ENCODE measurements at places on chromosomes 12 and 14.

- DNase-seq: no peak
These were observed 11.6 kb upstream of the SCN8A start for GRCh38 chr12:51579321-51579850.

DNA sequence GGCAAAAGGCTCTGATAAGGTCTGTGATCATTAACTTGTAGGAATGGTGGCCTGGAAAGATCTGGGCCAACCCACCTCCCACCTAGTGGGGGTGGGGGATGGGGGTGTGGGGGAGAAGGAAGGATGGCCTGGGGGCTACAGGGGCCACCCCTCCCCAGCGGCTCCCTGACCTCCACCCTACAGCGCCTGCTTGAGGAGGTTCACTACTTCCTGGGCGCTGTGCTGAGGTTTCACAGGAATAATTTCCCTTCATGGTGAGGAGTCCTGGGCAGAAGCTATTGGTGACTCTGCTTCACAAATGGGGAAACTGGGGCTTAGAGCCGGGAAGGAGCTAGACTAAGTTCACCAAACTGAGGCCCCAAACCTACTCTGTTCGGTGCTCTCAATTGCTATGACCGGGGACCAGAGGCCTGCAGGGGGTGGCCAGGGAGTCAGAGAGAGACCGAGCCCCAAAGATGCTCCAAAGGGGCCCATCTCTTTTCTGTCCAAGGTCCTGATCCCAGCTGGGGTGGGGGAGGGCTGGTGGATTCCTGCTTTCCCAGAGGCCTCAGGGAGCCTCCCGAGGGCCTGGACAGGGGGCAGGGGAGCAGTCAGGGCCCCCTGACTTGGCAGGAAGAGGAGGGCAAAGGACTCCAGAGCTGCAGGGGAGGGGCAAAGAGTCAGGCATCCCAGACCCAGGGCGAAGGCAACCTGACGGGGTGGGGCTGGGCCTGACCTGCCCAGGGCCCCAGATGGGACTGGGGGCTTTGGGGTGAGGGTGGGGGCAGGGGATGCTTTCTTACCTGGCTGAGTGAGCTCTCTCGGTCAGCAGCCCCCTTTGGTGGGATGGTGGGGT is 1.7 kb downstream of the HNF1A start:
- no peak for DNase-seq

DNA sequence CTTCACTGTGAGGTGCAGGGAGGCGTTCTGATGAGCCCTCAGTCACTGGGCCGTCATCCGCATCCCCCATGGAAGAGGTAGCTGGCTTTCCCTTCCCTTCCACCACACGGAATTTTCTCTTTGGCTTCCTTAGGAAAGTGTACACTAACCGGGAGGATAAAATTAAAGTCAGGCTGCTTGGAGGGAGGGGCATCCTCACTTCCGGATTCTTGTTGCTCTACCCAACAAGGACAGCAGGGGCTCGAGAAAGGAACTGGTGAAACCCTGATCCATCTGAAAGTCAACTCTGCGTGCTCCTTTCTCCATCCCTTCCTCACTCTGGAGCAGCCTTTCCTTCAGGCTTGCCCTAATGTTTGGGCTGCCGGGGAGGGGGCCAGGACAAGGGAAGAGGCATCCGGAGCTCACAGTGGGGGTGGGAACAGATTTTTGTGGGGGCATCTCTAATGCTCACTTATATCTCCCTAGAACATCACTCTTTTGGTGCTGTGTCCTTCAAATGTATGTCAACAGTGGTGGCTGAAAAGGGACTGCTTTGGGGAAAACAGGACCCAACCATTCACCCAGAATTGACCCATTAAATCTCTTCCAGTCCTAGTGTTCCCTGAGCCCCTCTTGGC is 101.4 kb upstream of the FKBP4 start:
- no peak for DNase-seq

- no peak for DNase-seq
These were observed 292.7 kb downstream of the LRFN5 start for GRCh38 chr14:41899416-41899815.

All from GM04504 (cell line).